ENCODE measurements at places on chromosomes 3 and 15. TPM values are rescaled to one million over a fixed set of nuclear protein-coding genes. Genes with fewer than 3 reads are reported as not detected.

SPINK8 gene
- not detected for total RNA-seq

EXD1 gene
- not detected for total RNA-seq

PSTPIP1 gene
- total RNA-seq: 4.2 TPM

DNA sequence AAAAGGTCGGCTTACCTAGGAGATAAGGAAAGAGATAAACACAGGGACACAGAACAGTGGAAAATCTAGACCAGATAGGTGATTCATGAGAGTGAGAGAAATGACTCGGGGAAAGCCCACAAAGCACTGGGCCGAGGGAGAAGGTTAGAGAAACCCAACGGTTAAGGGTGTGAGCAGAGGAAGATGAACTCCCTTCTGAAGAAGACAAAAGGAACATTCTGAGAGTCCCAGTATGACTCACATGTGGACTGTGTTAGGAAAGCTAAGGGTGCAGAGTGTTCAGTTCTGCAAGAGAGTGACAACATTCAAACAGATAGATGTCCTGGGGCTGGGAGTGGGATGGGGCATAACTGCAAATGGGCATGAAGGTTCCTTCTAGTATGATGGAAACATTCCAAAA is 83.0 kb downstream of the CNTN3 start:
- no peaks in the 10 kb centered on the region for H3K27me3 ChIP-seq
- H3K36me3 ChIP-seq: no peaks in the 10 kb centered on the region
- no peak overlapping the region for H3K4me3 ChIP-seq
- no peak for DNase-seq
- no peak overlapping the region for H3K27ac ChIP-seq
- no peaks in the 10 kb centered on the region for H3K4me1 ChIP-seq

Measured in colonic mucosa (tissue), 4 donors.